ENCODE measurements at places on chromosomes 2 and 18.
A peak's percentile ranks its signal among the peaks of the same experiment; 100 is the strongest.

DNA sequence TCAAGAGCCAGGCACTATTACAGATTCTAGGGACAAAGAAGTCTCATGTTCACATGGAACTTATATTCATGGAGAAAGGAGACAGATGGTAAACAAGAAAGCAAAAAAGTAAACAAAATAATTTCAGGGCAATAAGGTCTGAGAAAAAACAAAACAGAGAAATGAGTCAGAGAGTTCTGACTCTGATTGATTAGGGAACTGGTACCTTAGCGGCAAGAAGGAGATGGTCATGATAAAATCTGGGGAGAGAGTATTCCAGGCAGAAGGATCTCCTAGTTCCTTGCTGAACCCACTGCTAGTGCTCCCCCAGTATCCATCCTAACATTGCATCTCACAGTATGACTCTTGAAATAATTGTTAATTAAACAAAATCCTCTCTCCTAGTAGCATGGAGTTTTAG lies 161.8 kb upstream of the KLF7 start:
- no peak overlapping the region for H3K27ac ChIP-seq
- no peaks in the 10 kb centered on the region for H3K36me3 ChIP-seq
- peaks cover 11% of the 10 kb centered on the region for H3K4me1 ChIP-seq
- H3K27me3 ChIP-seq, result no peaks in the 10 kb centered on the region

DNA sequence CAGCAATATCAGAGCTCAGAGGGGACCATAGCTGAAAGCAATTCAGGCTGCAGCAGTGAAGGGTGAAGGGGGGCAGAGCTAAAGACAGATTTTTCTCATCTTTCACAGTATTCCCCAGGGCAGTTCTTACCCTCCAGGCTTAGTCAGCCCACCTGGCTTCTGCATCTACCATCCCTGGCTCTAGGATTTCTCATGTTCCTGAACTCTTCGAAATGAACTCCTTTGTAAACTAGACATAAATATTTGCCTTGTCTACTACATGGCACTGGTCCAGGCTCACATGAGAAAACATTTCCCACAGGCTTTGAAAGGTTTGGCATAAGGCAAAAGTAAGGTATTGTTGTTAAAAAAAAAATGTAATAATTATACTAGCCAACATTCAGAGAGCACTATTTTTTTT lies 23.6 kb upstream of the NEB start:
- H3K27me3 ChIP-seq, result no peaks in the 10 kb centered on the region
- H3K4me3 ChIP-seq, result no peak overlapping the region
- H3K27ac ChIP-seq, result no peak overlapping the region
- H3K36me3 ChIP-seq, result no peaks in the 10 kb centered on the region

GRCh38 chr2:218703341-218703740 lies 7.3 kb upstream of the TTLL4 start:
- no peak overlapping the region for H3K27ac ChIP-seq
- H3K4me1 ChIP-seq, result no peaks in the 10 kb centered on the region
- H3K36me3 ChIP-seq, result no peaks in the 10 kb centered on the region
- no peaks in the 10 kb centered on the region for H3K27me3 ChIP-seq

GRCh38 chr18:79868168-79868784 lies 70.5 kb downstream of the KCNG2 start:
- H3K4me1 ChIP-seq, result peaks cover 7% of the 10 kb centered on the region
- H3K36me3 ChIP-seq, result no peaks in the 10 kb centered on the region
- H3K4me3 ChIP-seq, result no peak overlapping the region
- DNase-seq, result no peak

GRCh38 chr2:105449076-105449475 lies 50.2 kb upstream of the FHL2 start:
- H3K27ac ChIP-seq, result no peak overlapping the region
- no peaks in the 10 kb centered on the region for H3K27me3 ChIP-seq
- H3K36me3 ChIP-seq, result no peaks in the 10 kb centered on the region
- no peak for DNase-seq

DNA sequence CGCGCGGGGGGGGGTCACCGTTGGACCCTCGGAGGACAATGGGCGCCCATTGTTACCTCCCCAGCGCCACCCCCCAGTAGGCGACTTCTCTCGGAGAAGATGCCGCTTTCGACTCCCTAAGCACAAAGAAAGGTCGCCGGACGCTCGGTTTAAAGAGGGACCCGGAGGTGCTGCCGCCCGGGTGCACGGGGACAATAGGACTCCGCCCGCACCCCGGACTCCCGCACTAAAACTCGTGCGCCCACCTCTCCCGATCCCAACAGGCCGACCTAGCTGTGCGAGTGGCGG lies 318 bp upstream of the CDC42EP3 start:
- H3K27ac ChIP-seq, result peak overlapping the region; percentile 93
- H3K27me3 ChIP-seq, result peaks cover 31% of the 10 kb centered on the region
- peaks cover 13% of the 10 kb centered on the region for H3K4me1 ChIP-seq
- H3K36me3 ChIP-seq, result no peaks in the 10 kb centered on the region

DNA sequence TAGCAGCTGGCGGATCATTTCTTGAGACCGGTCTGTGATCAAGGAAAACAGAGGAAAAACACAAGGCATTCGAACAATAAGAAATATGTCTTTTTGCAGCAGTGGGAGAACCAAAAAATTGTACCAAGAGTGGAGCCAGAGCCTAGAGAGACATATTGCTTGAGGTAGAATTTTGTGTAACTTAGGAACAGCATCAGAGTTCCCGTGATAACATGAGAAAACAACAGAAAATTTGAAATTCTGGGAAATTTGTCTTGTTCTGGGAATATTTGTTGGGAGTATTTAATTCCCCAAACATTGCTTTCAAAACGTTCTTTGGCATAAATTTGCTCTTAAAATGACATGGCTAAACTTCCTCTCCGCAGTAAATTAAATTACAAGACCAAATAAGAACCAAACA lies 267.5 kb downstream of the GPD2 start:
- H3K4me1 ChIP-seq, result no peaks in the 10 kb centered on the region
- no peaks in the 10 kb centered on the region for H3K36me3 ChIP-seq
- no peak overlapping the region for H3K27ac ChIP-seq
- no peak for DNase-seq
- H3K4me3 ChIP-seq, result no peak overlapping the region
- H3K27me3 ChIP-seq, result no peaks in the 10 kb centered on the region

DNA sequence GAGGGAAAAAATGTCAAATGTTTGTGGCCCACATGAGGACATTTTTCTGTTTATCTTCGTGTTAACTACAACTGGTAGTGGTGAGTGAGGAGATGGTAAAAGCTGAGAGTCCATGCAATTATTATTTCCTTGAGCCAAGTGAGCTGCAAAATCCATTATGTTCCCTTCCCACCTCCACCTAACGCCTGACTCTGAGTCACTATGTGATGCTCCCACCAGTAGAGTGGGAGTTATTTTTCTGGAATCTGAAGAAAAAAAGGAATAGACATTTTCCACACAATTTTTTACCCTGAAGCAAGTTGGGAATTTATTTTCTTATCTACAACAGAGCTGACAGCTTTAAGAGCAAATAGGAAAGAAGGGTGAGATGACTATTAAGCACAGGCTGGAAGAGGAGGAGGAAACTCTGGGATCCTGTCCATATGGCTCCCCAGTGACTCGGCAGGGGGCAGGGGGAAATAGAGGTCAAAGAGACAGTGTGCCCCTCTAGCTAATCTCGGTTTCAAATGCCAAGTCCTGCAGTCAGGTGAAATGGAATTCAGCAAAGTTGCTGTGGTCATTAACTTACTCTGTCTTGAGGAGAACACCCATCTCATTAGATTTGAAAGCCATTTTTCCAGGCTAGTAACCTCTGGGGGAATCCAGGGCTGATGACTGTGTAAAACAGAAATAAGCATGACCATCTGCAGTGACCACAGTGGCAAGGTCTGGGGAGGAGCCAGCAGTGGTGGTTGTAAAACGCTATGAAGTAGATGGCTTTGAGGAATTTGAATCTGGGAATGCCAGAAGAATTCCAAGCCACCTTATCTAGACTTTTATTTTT lies 463.9 kb downstream of the STK39 start:
- DNase-seq, result no peak
- H3K27me3 ChIP-seq, result no peaks in the 10 kb centered on the region
- H3K36me3 ChIP-seq, result no peaks in the 10 kb centered on the region
- no peak overlapping the region for H3K27ac ChIP-seq

- no peaks in the 10 kb centered on the region for H3K27me3 ChIP-seq
- H3K27ac ChIP-seq, result no peak overlapping the region
- H3K4me3 ChIP-seq, result no peak overlapping the region
- no peak for DNase-seq
- no peaks in the 10 kb centered on the region for H3K4me1 ChIP-seq
Observed at GRCh38 chr2:228987441-228988155, 283.5 kb downstream of the PID1 start.

DNA sequence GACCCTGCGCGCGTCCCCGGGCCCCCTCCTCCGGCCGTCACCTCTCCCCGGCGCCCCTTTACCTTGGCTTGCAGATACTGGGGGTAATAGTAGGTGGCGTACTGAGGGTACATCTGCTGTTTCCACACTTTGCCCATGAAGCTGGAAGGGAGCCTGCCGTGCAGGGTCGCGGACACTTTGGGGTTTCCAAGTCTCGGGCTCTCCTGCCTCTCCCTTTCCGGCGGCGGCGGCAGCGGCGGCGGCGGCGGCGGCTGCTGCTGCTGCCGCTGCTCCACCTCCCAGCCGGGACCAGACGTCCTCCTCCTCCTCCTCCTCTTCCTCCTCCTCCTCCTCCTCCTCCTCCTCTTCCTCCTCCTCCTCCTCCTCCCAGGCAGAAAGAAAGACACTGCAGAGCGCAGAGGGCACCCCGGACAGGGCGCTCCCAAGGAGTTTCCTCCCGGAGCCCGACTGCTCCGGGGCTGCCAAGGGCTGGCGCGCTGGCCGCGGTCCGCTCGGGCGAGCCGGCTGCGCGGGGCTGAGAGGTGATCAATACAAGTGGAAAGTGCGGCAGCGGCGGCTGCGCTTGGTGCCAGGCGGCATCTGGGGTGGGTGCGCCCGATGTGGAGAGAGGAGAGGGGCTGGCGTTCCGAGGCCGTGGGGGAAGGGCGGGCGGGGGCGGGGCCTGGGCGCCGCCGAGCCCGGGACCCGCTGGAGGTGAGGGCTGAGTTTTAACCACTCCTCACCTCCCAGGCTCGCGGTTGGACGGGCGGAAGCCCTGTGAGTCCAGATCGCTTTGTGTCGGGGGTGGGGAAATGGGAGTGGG lies at the start of gene RBMS1:
TSS of gene RBMS1 (minus strand) at position 581 of the 802 bp plus-strand sequence. CDS start at position 137, 444 bp downstream.
- H3K4me1 ChIP-seq, result peaks cover 4% of the 10 kb centered on the region
- no peak for DNase-seq
- H3K27ac ChIP-seq, result peak within 1 kb of the TSS; percentile 97
- H3K36me3 ChIP-seq, result no peaks in the 10 kb centered on the region
- peak within 1 kb of the TSS; percentile 92 for H3K4me3 ChIP-seq

DNA sequence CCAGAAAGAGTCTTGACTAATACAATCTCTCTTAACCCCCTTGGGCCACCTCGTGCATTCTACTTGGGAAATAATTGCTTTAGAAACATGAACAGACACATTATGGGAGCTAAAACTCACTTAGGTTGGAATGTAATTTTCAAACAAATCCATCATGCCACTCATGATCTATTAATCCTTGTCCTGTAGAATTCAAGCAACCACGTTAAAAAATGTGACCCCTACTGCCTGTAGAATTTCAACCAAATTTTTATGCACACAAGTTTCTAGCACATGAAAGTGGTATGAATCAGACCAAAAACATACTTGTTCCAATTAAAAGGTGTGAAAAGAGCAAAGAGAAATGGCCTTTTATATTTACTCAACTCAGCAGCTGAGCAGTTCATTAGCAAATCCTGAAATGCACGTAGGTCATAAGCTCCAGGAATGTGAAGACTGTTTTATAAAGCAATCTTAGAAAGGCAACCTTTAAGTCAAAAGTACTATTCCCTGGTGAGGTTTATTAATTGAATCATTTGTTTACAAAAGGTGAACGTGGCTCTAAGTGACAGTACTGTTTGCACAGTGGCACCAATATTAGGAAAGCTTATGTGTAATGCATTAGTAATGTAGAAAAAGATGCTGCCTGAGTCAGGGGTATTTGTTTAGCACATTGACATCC lies 459.4 kb upstream of the UBE2E3 start:
- H3K4me1 ChIP-seq, result no peaks in the 10 kb centered on the region
- no peak overlapping the region for H3K4me3 ChIP-seq

GRCh38 chr2:201643216-201643890 lies at the start of gene TMEM237:
TMEM237 (minus strand) TSS chr2:201643503; CDS start chr2:201643400, 103 bp downstream.
- peaks cover 13% of the 10 kb centered on the region for H3K36me3 ChIP-seq
- no peak for DNase-seq
- peak within 1 kb of the TSS; percentile 85 for H3K4me3 ChIP-seq
- no peaks in the 10 kb centered on the region for H3K27me3 ChIP-seq
- H3K27ac ChIP-seq, result peak within 1 kb of the TSS; percentile 96
- H3K4me1 ChIP-seq, result peaks cover 9% of the 10 kb centered on the region

- no peaks in the 10 kb centered on the region for H3K36me3 ChIP-seq
- no peaks in the 10 kb centered on the region for H3K27me3 ChIP-seq
- no peak overlapping the region for H3K27ac ChIP-seq
- DNase-seq, result no peak
Observed at GRCh38 chr18:48191494-48191893, 217.7 kb downstream of the ZBTB7C start.

DNA sequence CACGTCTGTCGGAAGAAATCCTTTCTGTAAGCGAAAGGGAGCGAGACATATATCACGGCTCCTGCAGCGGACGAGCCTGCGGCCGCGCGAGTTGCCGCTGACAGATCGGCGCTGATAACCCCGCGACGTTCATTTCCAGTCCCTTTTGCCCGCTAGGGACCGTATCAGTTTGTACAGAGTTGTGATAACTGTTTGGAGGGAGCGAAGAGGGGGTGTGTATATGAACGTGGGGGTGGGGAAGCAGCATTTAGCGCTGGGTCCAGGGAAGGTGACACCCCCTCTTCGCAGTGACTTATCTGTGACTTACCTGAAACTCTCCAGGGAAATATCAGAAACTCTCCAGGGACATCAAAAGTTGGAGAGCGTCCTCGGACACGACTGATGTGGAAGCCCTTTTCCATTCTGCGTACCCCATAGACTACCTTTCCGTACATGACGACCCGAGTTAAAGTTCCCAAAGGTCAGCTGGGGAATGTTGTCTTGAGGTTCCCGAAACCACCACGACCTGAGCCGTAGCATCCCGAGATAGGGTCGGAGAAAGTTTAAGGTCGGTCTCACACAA lies 948 bp upstream of the GATA6 start:
- DNase-seq, result no peak
- H3K27ac ChIP-seq, result no peak overlapping the region
- peaks cover 22% of the 10 kb centered on the region for H3K4me1 ChIP-seq
- H3K4me3 ChIP-seq, result peak overlapping the region; percentile 89

All from esophagus squamous epithelium (tissue), 5 donors.